Stimulated activated naive B cell treated with anti-CD40 and anti-IgM and Interleukin-4, amounts not matched to agents 10 μg/mL and 1 μg/mL and 100 μg/mL, for 72 hours (primary cell): ENCODE measurements at places on chromosomes 13 and 19.

DNA sequence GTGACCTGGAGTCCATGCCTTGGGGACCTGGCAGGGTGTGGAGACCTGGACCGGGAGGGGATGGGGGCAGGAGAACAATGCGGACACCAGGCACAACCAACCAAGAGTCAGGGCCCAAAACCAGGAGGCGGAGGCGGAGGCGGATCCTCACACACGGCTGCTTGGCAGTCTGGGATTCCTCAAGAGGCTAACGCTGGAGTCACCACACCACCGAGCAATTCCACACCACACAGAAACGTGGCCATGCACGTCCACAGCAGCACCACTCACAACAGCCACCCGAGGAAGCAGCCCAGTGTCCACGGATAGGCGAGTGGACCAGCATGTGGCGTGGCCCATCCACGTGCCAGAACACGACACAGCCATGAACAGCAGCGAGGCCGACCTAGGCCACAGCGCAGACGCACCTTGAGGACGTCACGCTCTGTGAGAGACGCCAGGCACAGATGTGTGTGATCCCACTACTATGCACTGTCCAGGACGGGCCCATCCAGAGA, 17.7 kb downstream of the SBNO2 start:
- H3K36me3 ChIP-seq, result peaks cover 10% of the 10 kb centered on the region
- DNase-seq, result no peak
- H3K4me1 ChIP-seq, result peaks cover 8% of the 10 kb centered on the region

DNA sequence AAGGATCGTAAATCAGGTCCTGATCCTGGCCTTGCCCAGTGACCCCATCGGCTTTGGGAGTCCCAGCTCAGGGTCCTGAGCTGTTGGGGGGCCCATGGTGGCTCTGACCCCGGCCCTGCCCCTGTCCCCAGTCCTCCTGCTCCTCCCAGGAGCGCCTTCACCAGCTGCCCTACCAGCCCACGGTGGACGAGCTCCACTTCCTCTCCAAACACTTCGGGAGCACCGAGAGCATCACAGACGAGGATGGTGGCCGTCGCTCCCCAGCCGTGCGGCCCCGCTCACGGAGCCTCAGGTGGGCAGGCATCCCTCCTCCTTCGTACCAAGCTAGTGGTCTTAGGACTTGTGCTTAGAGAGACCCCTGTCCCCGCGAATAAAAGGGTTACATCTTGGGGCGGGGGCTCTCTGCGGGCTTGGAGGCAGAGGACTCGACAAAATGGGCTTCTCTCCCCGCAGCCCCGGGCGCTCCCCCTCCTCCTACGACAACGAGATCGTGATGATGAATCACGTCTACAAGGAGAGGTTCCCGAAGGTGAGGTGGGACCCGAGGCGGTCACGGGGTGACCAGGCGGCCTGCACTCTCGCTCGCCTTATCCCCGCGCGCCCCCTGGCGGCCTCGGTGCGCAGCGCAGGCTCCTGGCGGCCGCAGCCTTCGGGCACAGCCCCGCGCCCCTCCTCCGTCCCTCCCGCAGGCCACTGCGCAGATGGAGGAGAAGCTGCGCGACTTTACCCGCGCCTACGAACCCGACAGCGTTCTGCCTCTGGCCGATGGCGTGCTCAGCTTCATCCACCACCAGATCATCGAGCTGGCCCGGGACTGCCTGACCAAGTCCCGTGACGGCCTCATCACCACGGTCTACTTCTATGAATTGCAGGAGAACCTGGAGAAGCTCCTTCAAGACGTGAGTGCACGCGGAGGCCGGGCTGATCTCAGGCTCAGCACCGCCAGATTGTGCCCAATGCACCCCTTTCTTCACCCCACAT, 9.1 kb downstream of the MAST1 start:
- H3K4me1 ChIP-seq, result peaks cover 9% of the 10 kb centered on the region
- no peaks in the 10 kb centered on the region for H3K36me3 ChIP-seq
- H3K27me3 ChIP-seq, result peaks cover 25% of the 10 kb centered on the region
- peak overlapping the region; percentile 75 for H3K27ac ChIP-seq

GRCh38 chr13:30108913-30109237, 198.5 kb downstream of the KATNAL1 start:
- H3K36me3 ChIP-seq, result no peaks in the 10 kb centered on the region
- H3K4me3 ChIP-seq, result no peak overlapping the region
- DNase-seq, result no peak
- peaks cover 4% of the 10 kb centered on the region for H3K27me3 ChIP-seq
- peaks cover 10% of the 10 kb centered on the region for H3K4me1 ChIP-seq
- H3K27ac ChIP-seq, result no peak overlapping the region

- H3K27ac ChIP-seq, result no peak overlapping the region
- H3K4me1 ChIP-seq, result peaks cover 32% of the 10 kb centered on the region
- H3K36me3 ChIP-seq, result peaks cover 11% of the 10 kb centered on the region
- peak overlapping the region; percentile 57 for H3K4me3 ChIP-seq
- DNase-seq, result peak; percentile 63
These were observed 8.6 kb upstream of the NUP62 start for GRCh38 chr19:49937750-49938381.

DNA sequence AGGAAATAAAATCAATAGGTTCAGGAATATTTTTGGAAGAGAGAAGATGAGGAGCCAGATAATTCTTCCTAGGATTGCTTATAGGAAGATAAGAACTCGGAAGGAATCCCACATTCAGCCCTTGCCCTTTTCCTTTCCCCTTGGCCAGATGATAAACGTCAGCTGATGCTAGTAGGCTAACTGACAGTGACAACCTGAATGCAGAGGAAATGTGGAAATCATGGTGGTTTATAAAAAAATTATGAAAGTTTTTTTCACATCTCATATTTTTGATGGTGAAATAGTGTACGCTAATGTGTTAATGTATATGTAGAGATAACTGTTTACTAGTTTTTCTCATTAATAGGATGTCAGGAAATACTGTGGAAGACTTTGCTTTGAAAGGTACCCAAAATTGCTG, 56.9 kb downstream of the EDNRB start:
- DNase-seq, result no peak
- no peaks in the 10 kb centered on the region for H3K36me3 ChIP-seq
- peaks cover 4% of the 10 kb centered on the region for H3K27me3 ChIP-seq
- H3K27ac ChIP-seq, result no peak overlapping the region

DNA sequence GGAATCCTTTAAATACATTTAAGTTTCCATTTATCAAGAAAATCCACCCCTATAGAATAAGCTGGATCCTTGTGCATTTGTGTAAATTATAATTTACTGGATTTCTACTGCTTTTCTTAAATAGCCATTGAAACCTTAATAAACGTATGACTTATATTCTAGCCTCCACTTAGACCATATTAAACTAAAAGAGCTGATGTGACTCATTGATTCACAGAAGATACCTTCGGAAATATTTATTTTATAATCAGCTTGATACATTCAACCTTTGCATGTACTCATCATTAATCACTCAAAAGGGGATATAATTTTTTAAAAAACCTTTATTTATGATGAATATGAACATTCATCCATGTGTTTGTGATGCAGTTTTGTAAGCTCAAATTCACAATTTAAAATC, 136.3 kb downstream of the SPRY2 start:
- no peaks in the 10 kb centered on the region for H3K36me3 ChIP-seq
- H3K27ac ChIP-seq, result no peak overlapping the region
- H3K4me1 ChIP-seq, result no peaks in the 10 kb centered on the region
- H3K4me3 ChIP-seq, result no peak overlapping the region
- no peaks in the 10 kb centered on the region for H3K27me3 ChIP-seq

- H3K36me3 ChIP-seq, result no peaks in the 10 kb centered on the region
- no peak overlapping the region for H3K27ac ChIP-seq
- H3K27me3 ChIP-seq, result no peaks in the 10 kb centered on the region
- no peak for DNase-seq
- no peak overlapping the region for H3K4me3 ChIP-seq
These were observed 473.6 kb upstream of the SPRY2 start for GRCh38 chr13:80814541-80814940.

DNA sequence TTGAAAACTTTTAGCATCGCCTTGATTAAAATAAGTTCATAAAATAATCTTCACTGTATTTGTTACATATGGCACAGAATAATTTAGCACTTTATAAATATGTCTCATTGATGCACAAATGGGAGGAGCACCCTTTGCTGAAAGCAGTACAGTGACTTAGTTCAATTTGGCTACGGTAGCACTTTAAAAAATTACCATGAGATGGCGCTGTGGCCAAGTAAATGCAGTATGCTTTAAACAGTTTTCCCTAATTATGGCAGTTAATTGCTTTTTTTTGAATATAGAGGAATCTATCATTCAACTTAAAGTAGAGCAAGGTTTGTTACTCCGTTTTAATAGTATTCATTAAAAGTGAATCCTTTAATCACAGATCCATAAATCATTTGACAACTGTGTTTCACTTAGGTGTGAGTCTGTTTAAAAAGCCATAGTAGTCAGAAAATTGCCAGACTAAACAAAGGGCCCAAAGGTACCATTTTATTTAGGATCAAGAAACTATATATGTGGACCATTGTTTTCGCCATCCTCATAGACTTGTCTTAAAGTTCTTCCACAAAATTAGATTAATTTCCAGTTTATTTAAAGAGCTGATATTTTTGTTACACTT, 34.7 kb upstream of the ESD start:
- no peak overlapping the region for H3K27ac ChIP-seq
- H3K27me3 ChIP-seq, result no peaks in the 10 kb centered on the region
- H3K4me1 ChIP-seq, result no peaks in the 10 kb centered on the region
- H3K4me3 ChIP-seq, result no peak overlapping the region

DNA sequence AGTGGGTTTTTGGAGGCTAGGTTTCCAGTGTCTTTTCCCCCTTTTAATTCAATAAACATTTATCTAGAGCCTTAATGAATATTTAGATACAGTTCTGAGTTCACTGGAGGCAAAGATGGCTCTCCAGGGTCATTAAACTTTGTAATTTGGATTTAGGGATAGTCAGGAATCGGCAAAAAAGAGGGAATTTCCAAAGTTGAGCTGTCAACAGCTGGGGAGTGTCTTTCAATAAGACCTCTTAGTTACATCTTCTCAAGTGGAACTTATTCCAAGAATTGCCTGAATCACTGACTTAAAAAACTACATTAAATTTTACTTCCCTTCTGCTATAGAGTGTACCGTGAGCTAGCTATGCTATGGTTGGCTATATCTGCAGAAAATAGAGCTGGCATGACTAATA, 2.0 kb downstream of the LRCH1 start:
- no peak for DNase-seq
- peaks cover 5% of the 10 kb centered on the region for H3K36me3 ChIP-seq
- peaks cover 54% of the 10 kb centered on the region for H3K4me1 ChIP-seq
- peak overlapping the region; percentile 96 for H3K27ac ChIP-seq
- peak overlapping the region; percentile 99 for H3K4me3 ChIP-seq

- no peaks in the 10 kb centered on the region for H3K27me3 ChIP-seq
- H3K4me3 ChIP-seq, result no peak overlapping the region
- DNase-seq, result no peak
- H3K36me3 ChIP-seq, result no peaks in the 10 kb centered on the region
- no peak overlapping the region for H3K27ac ChIP-seq
These were observed 1219.5 kb upstream of the PCDH20 start for GRCh38 chr13:62635161-62635560.

DNA sequence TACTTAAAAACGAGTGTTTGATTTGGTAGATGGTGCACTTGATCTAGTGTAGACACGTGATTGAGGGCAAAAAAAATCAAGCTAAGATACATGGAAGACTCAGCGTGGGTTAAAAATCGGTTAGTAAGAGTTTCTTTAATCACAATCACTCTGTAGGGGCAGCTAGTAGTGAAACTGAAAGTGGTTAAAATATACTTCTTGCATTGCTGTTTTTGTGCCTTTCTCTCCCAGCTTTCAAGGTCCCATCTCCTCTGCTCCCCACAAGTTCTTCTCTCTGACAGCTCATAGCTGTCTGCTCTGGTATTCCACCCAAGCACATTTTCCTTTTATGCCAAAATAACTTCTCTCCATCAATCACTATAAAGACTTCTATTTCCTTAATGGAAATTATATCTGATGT, 1089.7 kb downstream of the EFNB2 start:
- no peak overlapping the region for H3K27ac ChIP-seq
- DNase-seq, result no peak
- no peaks in the 10 kb centered on the region for H3K27me3 ChIP-seq
- no peak overlapping the region for H3K4me3 ChIP-seq
- peaks cover 7% of the 10 kb centered on the region for H3K4me1 ChIP-seq
- H3K36me3 ChIP-seq, result no peaks in the 10 kb centered on the region

DNA sequence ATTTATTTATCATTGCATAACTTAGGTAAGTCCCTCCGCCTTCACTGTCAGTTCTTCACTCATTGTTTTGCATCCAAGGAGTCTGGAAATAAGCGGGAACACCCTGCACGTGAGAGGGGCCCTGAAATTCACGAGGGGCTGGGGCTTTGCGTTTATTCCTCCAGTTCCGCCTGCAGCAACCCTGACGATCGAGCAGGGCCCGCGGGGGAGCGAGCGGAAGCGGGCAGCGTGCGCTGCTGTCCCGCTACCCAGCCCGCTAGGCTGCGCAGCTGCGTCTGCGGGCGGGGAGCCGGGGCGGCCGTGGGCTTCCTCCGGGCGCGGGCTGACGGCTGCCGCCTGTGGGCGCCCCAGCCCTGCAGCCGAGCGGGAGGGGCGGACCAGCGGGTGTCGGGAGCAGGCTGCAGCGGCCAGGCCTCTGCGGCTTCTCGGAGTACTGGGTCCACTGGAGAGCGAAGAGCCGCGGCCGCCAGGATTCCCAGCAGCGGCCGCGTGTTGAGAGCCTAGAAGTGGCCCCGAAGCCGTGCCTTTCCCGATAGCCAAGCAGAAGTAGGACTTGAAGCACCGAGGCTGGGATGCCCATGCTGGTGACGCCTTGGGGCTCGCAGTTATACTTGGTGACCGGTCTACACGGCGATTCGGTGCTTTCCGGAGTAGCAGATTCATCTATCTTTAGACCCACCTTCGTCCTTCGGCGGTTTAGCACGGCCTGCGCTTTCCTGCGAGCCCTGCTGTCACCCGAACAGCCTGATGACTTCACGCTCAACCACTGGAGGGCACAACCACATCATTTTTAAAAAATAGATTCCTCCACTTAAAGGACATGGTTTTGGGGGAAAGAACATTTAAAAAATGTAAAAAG, 32.9 kb upstream of the SACS start:
- H3K27ac ChIP-seq, result no peak overlapping the region
- peaks cover 9% of the 10 kb centered on the region for H3K4me1 ChIP-seq
- DNase-seq, result peak; percentile 71
- peaks cover 47% of the 10 kb centered on the region for H3K27me3 ChIP-seq
- no peaks in the 10 kb centered on the region for H3K36me3 ChIP-seq

GRCh38 chr19:33417751-33418150, 44.2 kb downstream of the CEBPG start:
- H3K27me3 ChIP-seq, result no peaks in the 10 kb centered on the region
- no peaks in the 10 kb centered on the region for H3K36me3 ChIP-seq
- no peak overlapping the region for H3K27ac ChIP-seq
- DNase-seq, result no peak

- H3K27me3 ChIP-seq, result no peaks in the 10 kb centered on the region
- H3K4me1 ChIP-seq, result peaks cover 1% of the 10 kb centered on the region
- no peak overlapping the region for H3K27ac ChIP-seq
- H3K36me3 ChIP-seq, result peaks cover 21% of the 10 kb centered on the region
These were observed 18.1 kb downstream of the ESD start for GRCh38 chr13:46778890-46779289.

GRCh38 chr13:35993686-35994085, 137.5 kb downstream of the DCLK1 start:
- no peak overlapping the region for H3K4me3 ChIP-seq
- H3K27ac ChIP-seq, result no peak overlapping the region
- H3K36me3 ChIP-seq, result no peaks in the 10 kb centered on the region
- no peaks in the 10 kb centered on the region for H3K27me3 ChIP-seq
- H3K4me1 ChIP-seq, result no peaks in the 10 kb centered on the region

GRCh38 chr13:83709426-83710132, 172.7 kb downstream of the SLITRK1 start:
- no peak overlapping the region for H3K4me3 ChIP-seq
- no peaks in the 10 kb centered on the region for H3K4me1 ChIP-seq
- no peak for DNase-seq
- no peaks in the 10 kb centered on the region for H3K36me3 ChIP-seq
- no peak overlapping the region for H3K27ac ChIP-seq
